ENCODE measurements at places on chromosomes 11 and 22.

DNA sequence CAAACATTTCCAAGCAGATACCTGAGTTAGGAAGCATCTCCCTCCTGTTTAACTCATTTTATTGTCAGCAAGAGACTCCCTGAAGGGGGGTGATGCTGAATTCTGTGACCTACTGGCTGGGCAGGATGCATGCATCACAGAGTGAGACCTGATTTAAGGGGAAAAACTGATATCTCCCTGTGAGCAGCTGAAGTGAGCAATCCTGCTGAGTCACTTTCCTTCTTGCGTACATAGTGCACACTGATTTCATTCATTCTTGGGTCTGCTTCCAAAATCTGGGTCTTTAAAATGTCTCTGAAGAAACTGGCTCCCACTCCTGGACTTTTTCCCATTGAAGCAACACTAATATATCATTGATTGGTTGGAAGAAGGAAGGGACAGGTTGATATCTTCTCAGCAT lies 23.3 kb downstream of the P4HA3 start:
- DNase-seq, result no peak

DNA sequence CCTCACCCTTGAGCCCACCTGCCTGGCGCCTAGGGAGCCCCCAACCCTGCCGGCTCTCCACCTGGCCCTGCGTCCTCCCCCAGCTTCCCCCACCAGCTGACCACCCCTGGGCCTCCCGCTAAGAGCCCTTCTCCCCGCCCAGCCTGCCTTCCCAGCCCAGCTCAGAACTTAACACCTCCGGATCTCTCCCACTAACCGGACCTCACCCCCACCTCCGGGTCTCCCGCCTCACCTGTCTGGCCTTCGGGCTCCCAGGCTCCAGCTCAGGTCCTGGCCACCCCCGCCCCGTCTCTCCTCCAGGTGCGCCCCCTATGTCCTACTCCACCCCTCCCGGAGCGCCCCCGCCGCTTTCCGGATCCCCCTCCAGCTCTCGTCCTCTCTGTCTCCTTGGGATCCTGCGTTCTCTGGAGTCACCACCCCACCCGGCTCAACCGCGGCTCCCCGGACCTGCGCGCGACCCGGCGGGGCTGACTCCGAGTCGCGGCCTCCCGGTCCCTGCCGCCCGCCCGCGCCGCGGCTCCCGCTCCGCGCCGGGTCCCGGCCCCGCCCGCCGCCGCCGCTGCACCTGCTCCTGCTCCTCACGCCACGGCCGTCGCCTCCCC lies at the start of gene KCNJ11:
Gene KCNJ11 (minus strand): TSS at position 51 of the 602 bp plus-strand sequence. CDS start 568 bp downstream, outside the sequence.
- no peak for DNase-seq

DNA sequence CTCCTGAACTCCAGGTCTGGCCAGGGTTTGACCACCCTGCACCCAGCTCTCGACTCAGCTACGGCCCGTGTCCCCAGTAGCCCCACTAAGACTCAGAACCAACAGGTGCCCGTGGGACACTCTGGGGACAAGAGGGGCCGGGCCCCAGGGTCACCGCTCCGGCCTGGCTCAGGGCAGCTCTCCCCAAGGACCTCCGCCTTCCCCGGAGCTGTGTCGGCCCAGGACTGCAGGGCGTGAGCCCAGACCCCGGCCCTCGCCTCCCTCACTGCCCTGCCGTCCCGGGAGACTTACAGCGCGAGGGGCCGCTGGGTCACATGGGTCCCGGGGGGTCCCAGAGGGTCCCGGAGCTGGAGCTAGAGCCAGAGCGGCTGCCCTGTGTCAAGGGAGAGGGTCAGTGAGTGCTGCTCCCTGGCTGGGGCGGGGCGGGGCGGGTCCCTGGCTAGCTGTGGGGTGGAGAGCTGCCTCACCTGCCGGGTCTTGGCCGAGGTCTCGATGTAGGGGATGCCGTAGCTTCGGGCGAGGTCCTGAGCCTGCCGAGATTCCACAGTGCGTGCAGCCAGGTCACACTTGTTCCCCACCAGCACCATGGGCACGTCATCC lies 2.3 kb downstream of the HRAS start:
- no peak for DNase-seq

GRCh38 chr22:24125941-24126340 lies 55.3 kb upstream of the SUSD2 start:
- no peak for DNase-seq

- no peak for DNase-seq
Observed at GRCh38 chr22:36587289-36588154, 58.6 kb upstream of the EIF3D start.

- no peak for DNase-seq
Observed at GRCh38 chr11:100791860-100792259, 104.8 kb downstream of the ARHGAP42 start.

DNA sequence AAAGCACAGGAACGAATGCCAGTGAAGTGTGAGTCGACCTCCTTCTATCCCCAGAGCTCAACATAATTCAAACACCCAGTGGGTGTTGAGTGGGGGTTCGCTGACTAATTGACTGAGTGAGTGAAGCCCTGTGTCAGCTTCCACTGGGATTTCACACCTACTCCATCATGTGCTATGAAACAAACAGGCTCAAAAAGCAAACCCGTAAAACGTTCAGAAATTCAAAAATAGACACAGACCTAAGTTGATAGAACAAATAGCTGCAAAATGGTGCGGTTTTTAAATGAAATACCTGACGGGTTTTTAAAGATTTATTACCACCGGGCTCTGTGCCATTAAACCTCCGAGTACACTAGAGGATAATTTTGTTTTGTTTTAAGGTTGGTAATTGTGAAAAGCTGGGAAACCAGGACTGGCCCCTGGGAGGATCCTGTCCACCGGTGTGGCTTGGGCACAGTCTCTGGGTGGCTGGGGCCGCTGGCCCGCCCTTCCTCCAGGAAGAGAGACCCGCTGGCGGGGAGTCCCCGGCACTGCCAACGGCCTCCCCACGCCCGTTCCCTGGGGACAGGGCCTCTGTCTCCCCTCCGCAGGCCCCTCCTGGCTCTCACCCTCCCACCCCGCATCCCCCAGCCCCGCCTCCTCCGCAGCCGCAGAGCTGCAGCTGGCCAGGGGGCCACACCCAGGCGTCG lies 13.6 kb downstream of the KCNJ5 start:
- no peak for DNase-seq

DNA sequence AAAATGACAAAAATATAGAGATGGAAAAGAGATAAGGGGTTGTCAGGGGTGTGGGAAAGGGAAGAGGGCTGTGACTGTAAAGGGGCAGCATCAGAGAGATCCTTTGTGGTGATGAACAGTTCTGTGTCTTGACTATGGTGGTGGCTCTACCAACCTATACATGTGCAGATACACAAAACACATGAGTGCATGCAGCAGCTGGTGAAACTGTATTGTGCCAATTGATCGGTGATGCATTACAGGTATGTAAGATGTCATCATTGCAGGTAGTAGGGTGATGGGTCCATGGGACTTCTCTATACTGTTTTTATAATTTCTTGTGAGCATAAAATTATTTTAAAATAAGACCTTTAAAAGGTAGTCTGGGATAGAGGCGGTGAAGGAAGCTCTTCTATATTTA lies 24.1 kb upstream of the ZDHHC13 start:
- no peak for DNase-seq

DNA sequence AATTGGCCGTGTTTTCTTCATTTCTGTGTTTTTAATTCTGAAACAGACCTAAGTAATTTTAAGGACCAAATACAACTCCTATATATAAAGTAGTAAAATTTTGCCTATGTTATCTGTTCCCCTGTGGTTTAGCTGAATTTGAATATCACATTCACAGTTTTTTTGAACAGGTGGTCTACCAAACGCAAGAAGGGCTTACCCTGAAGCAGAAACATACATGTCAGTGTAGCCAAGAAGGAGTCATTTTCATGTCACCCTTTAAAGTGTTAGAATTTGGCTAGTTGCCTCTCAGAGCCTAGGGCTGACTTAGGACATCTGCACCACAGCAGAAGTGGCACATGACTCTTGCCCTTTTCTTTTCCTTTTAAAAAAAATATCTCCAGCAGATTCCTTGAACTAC lies 34.3 kb downstream of the MYBPC3 start:
- DNase-seq, result no peak

DNA sequence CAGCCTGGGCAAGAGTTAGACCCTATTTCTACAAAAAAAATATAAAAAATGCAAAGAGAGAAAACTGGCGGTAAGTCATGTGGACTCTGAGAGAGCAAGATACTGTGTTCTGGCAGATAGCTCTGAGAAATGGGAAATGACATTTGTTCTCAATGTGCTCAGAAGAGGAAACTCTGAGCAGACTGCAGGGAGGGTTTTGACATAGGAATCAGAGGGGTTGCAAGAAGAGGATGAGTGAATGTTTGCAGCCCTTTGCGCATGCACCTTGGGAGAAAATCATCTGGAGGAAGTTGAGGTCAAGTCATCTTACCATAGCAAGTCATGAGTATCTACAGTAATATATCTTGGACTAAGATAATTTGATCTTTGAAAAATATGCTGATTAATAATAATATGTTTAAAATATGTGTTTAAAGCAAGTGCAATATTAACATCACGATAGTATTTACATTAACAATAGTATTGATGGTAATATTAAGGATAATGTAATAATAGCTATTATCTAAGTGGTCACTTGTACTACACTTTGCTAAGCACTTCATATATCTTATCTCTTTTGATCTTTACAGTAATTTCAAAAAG lies 2.6 kb downstream of the ACER3 start:
- no peak for DNase-seq

- no peak for DNase-seq
Observed at GRCh38 chr22:47054231-47055072, 292.0 kb downstream of the TBC1D22A start.

GRCh38 chr11:111762981-111763643 lies 3.1 kb downstream of the PPP2R1B start:
- DNase-seq, result no peak

DNA sequence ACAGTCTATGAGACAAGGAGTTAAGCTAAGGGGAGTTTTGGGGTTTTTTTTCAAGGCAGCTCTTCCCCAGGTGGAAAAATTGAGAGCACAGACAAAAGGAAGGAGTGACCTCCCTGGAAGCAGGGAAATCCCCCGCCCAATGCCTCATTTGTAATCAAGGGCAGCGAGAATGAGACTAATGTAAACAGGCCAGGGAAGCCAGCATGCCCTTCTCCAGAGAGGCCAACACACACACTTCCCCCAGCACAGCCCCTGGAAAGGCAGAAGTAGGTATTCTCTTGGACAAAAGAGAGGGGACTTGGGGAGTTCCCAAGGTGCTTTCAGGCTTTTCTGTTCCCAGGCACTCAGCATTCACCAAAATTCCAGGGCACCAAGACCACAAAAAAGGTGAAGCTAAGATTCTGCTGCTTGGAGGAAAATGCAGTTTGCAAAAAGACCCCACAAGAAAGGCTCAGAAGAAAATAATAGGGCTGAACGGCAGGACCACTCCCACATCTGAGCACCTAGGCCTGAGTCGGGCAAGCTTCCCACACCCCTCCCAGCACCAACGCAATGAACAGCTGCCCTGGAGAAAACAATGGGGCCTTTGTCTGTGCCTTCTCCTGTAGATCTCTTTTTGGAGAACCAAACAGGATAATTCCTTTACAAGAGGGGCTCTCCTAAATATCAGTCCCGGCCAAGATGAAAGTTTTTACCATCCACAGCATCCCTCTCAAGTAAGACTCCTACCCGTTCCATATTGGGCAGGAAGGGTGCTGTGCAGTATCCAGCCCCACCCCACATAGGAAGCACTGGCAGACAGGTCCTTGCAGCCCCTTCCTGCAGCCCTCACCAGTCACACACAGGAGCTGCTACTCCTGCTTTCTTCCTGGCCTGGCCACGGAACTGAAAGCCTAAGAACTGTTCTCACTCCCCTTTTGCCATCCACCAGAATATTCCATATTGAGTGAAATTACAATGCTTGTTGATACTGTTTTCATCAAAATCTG lies 70.7 kb upstream of the AKIP1 start:
- DNase-seq, result no peak

DNA sequence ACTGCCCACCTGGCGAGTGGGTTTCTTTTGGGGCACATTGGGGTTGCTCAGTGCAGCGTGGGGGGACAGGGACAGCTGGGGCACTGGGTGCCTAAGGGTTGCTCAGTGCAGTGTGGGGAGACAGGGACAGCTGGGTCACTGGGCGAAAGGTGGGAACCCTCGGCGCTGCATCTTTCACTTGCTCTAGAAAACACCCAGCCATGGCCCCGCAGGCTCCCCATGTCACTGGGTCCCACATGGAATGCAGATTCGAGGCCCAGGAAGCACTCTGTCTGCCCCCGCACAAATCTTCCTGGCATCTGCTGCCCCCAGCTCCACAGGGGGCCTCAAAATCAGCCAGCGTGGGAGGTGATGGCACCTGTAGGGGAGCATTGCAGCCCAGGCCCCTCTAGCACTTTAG lies 229.3 kb downstream of the BRD1 start:
- no peak for DNase-seq

- no peak for DNase-seq
Observed at GRCh38 chr11:3051196-3052108, 5.8 kb downstream of the CARS1 start.

DNA sequence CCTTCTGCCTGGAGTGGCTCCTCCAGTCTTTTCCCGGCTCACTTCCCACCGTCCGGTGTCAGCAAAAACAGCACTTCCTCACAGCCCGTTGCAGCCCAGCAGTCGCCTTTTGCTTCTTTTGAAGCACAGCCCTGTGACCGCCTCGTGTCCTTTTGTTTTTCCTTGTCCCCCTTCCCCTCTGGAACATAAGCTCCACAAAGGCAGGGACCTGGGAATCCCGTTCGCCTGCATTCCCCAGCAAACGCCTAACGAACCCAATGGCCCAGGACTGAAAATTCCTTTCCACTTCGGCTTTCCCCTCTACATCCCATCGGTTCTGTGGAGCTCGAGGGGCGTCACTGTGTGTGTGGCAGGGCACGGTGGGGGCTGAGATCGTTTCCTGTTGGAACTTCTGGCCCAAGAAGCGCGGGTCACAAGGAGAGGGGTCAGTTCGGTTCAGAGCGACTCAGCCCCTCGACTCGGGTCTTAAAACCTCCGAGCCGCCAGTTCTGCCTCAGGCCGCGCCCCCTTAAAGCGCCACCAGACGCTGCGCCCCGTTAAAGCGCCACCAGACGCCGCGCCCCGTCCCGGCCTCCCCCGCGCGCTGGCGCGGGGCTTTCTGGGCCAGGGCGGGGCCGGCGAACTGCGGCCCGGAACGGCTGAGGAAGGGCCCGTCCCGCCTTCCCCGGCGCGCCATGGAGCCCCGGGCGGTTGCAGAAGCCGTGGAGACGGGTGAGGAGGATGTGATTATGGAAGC lies 841 bp downstream of the RIC8A start:
- no peak for DNase-seq

DNA sequence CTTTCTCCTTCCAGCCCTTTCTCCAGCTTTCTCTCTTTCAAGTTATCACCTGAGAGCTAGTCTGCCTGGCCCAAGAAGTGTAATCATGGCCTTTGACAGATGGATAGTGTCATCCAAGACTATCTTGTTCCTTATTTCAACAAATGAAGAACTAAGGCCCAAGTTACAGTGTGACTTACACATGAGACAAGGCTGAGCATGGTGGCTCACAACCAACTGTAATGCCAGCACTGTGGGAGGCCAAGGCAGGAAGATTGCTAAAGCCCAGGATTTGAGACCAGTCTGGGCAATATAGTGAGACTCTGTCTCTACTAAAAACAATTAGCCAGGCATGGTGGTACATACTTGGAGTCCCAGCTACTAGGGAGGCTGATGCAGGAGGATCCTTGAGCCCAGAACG lies 3.7 kb upstream of the RANGAP1 start:
- no peak for DNase-seq

- no peak for DNase-seq
Observed at GRCh38 chr11:111573821-111574249, 28.4 kb upstream of the SIK2 start.

GRCh38 chr11:2992997-2993325 lies 832 bp upstream of the NAP1L4 start:
- no peak for DNase-seq

GRCh38 chr11:122096272-122097112 lies 19.5 kb downstream of the BLID start:
- DNase-seq, result no peak

GRCh38 chr11:122663764-122664163 lies 8.2 kb downstream of the UBASH3B start:
- no peak for DNase-seq
